ENCODE measurements at places on chromosomes 3 and 15.
A peak's percentile ranks its signal among the peaks of the same experiment; 100 is the strongest.

DNA sequence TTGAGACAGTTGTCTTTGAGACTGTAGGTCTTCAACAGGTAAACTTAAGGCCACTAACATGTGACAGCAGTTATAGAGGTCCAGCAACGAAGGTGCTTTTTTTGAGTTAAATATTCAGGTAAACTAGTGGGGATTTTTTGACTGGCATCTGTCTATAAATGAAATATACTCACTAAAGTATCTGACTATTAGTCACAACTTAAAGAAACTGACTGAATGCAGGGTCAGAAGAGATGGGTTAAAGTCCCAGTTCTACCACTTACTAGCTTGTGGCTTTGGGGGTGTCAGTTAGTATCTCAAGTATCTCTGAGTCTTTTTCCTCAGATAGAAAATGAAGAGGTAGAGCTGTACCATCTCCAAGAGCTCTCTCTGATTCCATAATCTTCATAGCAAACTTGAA, 18.0 kb downstream of the MIX23 start:
- no peaks in the 10 kb centered on the region for H3K27me3 ChIP-seq
- peaks cover 62% of the 10 kb centered on the region for H3K36me3 ChIP-seq
- H3K27ac ChIP-seq = no peak overlapping the region
- no peaks in the 10 kb centered on the region for H3K4me1 ChIP-seq
- no peak overlapping the region for H3K4me3 ChIP-seq

DNA sequence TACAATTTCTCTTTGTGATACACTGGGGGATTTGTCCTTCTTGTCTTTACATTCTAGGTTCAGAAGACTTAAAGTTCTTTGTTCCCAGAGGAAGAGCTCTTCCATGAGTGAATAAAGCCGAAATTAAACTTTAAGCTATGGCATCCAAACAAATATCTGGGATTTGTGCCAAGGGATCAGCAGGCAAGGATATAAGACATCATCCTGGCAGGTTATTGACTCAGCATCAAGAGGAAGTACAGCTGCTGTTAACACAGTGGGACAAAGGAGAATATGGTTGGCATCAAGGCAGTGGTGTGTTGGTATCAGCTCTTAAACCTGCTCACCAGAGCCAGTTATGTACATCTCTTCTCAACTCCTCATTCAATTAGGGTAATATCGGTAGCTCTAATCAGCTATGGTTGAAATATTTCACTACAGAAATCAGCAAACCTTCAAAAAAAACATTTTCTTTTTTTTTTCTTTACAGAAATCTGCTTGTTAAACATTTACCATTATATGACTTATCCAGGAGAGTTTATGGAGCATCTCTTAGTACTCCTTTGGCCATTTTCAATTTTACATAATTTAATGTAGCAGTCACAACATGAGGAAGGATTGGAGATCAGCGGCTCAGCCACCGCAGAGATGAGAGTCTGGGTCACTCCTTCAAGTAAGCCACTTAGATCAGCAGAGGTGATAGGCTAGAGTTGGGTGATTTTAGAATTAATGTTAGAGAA, 1198.6 kb upstream of the EPHA6 start:
- H3K36me3 ChIP-seq = peaks cover 5% of the 10 kb centered on the region
- no peak overlapping the region for H3K27ac ChIP-seq
- peaks cover 53% of the 10 kb centered on the region for H3K27me3 ChIP-seq

GRCh38 chr3:48412375-48413001, 17.4 kb downstream of the PLXNB1 start:
- peak overlapping the region; percentile 23 for H3K27ac ChIP-seq
- peaks cover 77% of the 10 kb centered on the region for H3K36me3 ChIP-seq
- peaks cover 15% of the 10 kb centered on the region for H3K4me1 ChIP-seq
- no peak for DNase-seq

- H3K4me3 ChIP-seq = no peak overlapping the region
- DNase-seq = no peak
- H3K4me1 ChIP-seq = no peaks in the 10 kb centered on the region
- no peaks in the 10 kb centered on the region for H3K36me3 ChIP-seq
- H3K27me3 ChIP-seq = no peaks in the 10 kb centered on the region
- no peak overlapping the region for H3K27ac ChIP-seq
Observed at GRCh38 chr3:80331494-80332170, 563.8 kb upstream of the ROBO1 start.

GRCh38 chr15:64048781-64049460, 2.6 kb upstream of the DAPK2 start:
- H3K27me3 ChIP-seq = peaks cover 12% of the 10 kb centered on the region
- H3K36me3 ChIP-seq = no peaks in the 10 kb centered on the region
- H3K4me1 ChIP-seq = peaks cover 5% of the 10 kb centered on the region
- no peak overlapping the region for H3K4me3 ChIP-seq
- no peak overlapping the region for H3K27ac ChIP-seq
- DNase-seq = no peak

Measured in MCF 10A (cell line).